Breast epithelium (tissue), 4 donors: ENCODE measurements at places on chromosomes 6 and 20. TPM values are rescaled to one million over a fixed set of nuclear protein-coding genes. Genes with fewer than 3 reads are reported as not detected.

MMP24 gene
- total RNA-seq, result 0.80 TPM

MOCS1 gene
- 78.9 TPM for total RNA-seq

BPIFA3 gene
- not detected for total RNA-seq

SLA2 gene
- 0.66 TPM for total RNA-seq

SAMD5 gene
- 8.8 TPM for total RNA-seq

NFATC2 gene
- 10.2 TPM for total RNA-seq

PRRT1 gene
- 0.48 TPM for total RNA-seq

SLC2A10 gene
- 19.8 TPM for total RNA-seq

AGPAT4 gene
- total RNA-seq, result 6.2 TPM

CLPSL2 gene
- 2.3 TPM for total RNA-seq

KCNK15 gene
- total RNA-seq, result 7.3 TPM

PGC gene
- total RNA-seq, result not detected

RAET1L gene
- total RNA-seq, result not detected

THBS2 gene
- total RNA-seq, result 73.0 TPM

GTSF1L gene
- not detected for total RNA-seq
